CD4-positive, alpha-beta T cell treated with Interleukin-21 for 1 hour (primary cell): ENCODE measurements at places on chromosomes 4 and X.

DNA sequence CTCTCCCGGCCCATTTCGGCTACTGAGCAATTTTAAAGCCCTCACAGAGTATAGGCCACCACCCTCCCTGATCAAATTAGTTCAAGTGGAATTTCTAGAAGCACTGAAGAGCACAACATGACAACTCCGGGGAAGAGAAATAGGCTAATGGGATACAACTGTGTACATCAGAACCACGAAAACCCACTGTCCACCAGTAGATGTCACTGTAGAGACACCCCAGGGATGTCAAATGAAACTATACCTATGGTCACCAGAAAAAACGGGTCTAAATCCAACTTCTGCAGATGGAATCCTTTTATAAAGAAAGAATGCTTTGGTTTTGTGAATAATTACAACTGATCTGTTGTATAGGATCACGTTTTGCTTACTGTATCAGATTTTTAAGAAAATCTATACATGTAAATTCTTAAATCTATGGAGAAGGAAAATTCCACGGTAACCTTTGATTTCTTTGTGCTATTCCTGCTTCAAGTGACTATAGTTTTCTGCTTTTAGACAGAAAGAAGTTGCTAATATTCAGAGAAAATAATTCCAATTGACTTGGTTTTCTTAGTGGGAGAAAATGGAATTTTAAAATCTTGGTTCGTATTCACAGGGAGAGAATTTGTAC is 29.5 kb upstream of the MAP3K15 start:
- peak; percentile 59 for DNase-seq

- no peak for DNase-seq
Observed at GRCh38 chrX:125094901-125095300, 224.8 kb upstream of the TEX13C start.

DNA sequence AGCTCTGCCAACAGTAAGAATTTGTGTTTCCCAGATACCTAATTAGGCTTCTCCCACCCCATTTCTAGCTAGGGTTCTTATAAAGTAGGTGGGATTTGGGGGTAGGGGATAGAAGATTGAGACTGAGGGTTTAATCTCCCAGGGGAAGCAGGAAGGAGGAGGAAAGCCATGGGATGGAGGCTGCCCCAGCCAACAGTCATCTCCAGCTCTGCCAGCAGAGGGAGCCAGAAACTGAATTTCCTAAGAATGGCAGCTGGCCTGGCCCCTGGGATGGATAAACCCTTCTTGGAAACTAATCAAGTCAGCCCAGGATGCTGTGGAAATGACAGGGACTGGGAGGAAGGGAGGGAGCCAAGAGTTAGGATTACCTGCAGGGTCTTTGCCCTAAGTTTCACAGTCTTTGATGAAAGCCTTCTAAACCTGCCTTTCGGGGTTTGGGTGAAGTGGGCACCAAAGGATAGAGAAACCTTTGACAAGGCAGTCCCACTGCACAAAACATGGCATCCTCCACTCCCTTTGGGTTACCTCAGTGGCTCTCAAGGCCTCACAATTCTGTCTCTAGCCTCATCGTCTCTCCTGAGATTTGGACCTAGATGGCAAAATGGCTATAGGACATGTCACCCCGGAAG is 6.7 kb upstream of the ERCC6L start:
- DNase-seq, result peak; percentile 40

DNA sequence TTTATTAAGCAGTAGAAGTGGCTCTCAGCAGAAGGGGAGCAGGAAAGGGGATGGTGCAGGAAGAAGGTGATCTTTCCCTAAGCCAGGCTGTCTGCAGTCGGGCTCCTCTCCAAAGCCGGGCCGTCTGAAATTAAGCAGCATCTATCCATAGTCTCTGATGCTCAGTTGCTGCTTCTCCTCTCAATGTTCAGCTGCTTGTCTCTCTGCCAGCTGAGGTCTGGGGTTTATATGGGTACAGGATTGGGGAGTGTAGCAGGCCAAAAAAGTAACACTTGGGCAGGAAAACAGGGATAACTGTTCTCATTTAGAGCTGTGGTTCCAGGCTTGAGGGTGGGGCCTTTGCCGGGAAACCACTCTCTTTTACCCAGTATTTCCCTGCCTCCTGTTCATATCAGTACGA is 39.2 kb upstream of the CCKAR start:
- no peak for DNase-seq

- DNase-seq, result no peak
Observed at GRCh38 chr4:8898419-8898818, 26.8 kb upstream of the HMX1 start.

GRCh38 chr4:15455290-15455689 is 14.4 kb upstream of the CC2D2A start:
- no peak for DNase-seq
